Effector memory CD4-positive, alpha-beta T cell (primary cell): ENCODE measurements at places on chromosomes 11 and 22.

GRCh38 chr22:10727393-10727792 lies 4800.6 kb upstream of the OR11H1 start:
- no peaks in the 10 kb centered on the region for H3K36me3 ChIP-seq
- H3K4me1 ChIP-seq: no peaks in the 10 kb centered on the region
- H3K4me3 ChIP-seq: no peak overlapping the region
- no peak overlapping the region for H3K27ac ChIP-seq
- no peaks in the 10 kb centered on the region for H3K27me3 ChIP-seq

DNA sequence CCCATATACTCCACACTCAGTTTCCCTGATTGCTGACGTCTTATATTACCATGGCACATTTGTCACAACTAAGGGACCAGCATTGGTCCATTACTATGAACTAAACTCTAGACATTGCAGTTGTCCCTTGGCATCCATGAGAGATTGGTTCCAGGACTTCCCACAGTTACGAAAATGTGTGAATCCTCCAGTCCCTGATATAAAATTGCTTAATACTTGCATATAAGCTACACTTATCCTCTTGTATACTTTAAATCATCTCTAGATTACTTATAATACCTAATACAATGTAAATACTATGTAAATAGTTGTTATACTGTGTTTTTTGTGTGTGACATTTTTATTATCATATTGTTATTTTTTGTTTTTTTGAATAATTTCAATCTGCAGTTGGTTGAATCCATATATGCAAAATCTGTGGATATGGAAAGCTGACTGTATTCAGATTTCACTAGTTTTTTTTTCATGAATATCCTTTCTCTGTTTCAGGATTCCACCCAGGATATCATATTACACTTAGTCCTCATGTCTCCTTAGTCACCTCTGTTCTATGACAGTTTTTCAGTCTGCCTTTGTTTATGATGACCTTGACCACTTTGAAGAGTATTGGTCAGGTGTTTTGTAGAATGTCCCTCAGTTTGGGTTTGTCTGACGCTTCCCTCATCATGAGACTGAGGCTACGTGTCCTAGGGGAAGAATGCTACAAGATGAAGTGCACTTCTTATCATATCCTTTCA lies 55.3 kb downstream of the INSC start:
- H3K27me3 ChIP-seq: no peaks in the 10 kb centered on the region
- no peak for DNase-seq
- H3K36me3 ChIP-seq: no peaks in the 10 kb centered on the region
- H3K27ac ChIP-seq: no peak overlapping the region
- H3K4me1 ChIP-seq: no peaks in the 10 kb centered on the region

GRCh38 chr22:40401532-40401931 lies 31.1 kb downstream of the SGSM3 start:
- H3K4me3 ChIP-seq: peak overlapping the region; percentile 14
- peaks cover 25% of the 10 kb centered on the region for H3K36me3 ChIP-seq
- peak; percentile 38 for DNase-seq
- H3K27ac ChIP-seq: peak overlapping the region; percentile 50
- peaks cover 49% of the 10 kb centered on the region for H3K4me1 ChIP-seq

- H3K4me1 ChIP-seq: peaks cover 17% of the 10 kb centered on the region
- no peaks in the 10 kb centered on the region for H3K27me3 ChIP-seq
- H3K36me3 ChIP-seq: no peaks in the 10 kb centered on the region
- DNase-seq: no peak
- H3K27ac ChIP-seq: peak overlapping the region; percentile 50
Observed at GRCh38 chr22:50315289-50316113, 8.1 kb upstream of the PLXNB2 start.

DNA sequence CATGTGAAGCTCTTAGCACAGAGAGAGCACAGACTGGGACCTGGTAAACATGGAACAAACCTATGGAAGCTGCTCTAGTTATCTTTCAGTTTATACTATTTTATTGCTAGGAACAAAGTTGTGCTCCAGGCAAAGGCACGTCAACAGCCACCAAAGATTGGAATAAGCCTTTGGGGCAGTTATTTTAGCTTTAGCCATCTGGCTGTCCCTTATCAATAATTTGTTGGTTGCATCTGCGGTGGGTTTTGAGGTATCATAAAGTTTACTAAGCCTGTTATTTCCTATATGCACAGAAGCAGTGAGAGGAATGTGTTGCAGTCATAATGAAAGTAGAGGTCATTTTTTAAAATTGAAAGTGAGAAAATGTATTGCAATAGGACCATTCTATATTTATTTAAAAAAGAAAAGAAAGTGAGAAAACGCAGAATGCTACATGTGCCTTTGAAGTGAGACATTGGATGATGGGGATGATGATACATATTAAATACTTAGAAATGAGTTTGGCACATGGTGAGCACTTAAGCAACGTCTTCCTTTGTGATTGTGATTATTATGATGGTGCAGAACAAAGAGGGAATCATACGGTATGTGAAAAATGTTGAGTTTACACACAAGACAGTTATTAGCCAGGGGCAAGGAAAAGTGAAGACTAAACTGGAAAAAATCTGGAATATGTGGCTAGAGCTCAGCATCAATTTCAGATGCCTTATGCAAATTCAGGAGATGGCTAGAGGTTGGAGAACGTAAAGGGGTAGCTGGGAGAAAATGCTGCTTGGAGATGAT lies 58.3 kb downstream of the PRR5L start:
- no peak overlapping the region for H3K4me3 ChIP-seq
- H3K27me3 ChIP-seq: no peaks in the 10 kb centered on the region
- H3K4me1 ChIP-seq: peaks cover 15% of the 10 kb centered on the region
- H3K36me3 ChIP-seq: no peaks in the 10 kb centered on the region
- DNase-seq: no peak

DNA sequence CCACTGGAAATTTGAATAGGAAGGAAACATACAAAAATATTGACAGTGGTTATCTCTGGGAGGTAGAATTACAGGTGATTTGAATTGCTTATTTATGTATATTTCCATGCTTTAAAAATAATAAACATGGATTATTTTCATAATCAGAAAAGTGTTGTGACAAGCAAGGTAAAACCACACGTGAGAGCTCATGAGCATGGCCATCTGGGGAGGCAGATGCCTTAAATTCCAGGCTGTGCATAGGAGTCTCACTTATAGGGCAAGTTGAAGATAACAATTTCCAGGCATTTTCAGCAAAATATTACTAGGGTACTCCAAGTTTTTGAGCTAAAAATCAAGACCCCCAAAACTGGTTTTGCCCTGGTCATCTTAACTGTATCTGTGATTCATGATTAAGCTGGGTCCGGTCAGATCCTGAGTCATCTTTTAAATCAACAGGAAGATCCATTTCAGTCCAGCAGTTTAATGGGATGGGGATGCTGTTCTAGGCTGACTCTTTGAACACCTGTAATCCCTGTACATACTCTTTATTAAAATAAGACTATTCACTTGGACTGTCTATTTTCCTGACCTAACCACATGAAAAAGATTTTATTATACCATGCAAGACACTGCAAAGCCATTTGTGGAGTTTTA lies 115.8 kb upstream of the NARS2 start:
- no peaks in the 10 kb centered on the region for H3K27me3 ChIP-seq
- no peaks in the 10 kb centered on the region for H3K4me1 ChIP-seq
- H3K4me3 ChIP-seq: no peak overlapping the region

DNA sequence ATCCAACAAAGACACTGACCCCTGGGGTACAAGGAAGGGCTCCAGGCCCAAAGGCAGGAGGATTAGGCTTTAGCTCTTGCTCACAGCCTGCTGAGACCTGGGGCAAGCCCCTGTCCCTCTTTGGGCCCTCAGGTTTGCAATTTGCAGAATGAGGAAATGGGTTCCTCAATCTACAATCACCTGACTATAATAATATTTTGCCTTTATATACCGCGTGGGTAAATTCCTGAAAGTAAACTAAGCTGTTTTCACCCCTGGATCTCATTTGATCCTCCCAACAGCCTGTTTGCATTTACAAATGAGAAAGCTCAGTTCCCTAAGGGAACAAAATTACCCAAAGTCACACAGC lies 797 bp downstream of the STARD10 start:
- H3K36me3 ChIP-seq: no peaks in the 10 kb centered on the region
- H3K27ac ChIP-seq: peak overlapping the region; percentile 100
- peak overlapping the region; percentile 74 for H3K4me3 ChIP-seq
- peaks cover 16% of the 10 kb centered on the region for H3K4me1 ChIP-seq

- H3K36me3 ChIP-seq: no peaks in the 10 kb centered on the region
- no peak overlapping the region for H3K4me3 ChIP-seq
- H3K27ac ChIP-seq: no peak overlapping the region
- H3K4me1 ChIP-seq: no peaks in the 10 kb centered on the region
- peak; percentile 45 for DNase-seq
- H3K27me3 ChIP-seq: no peaks in the 10 kb centered on the region
Observed at GRCh38 chr22:29245626-29246385, 22.0 kb downstream of the RHBDD3 start.
